AG10803 (cell line): ENCODE measurements at places on chromosomes 3 and 15.

DNA sequence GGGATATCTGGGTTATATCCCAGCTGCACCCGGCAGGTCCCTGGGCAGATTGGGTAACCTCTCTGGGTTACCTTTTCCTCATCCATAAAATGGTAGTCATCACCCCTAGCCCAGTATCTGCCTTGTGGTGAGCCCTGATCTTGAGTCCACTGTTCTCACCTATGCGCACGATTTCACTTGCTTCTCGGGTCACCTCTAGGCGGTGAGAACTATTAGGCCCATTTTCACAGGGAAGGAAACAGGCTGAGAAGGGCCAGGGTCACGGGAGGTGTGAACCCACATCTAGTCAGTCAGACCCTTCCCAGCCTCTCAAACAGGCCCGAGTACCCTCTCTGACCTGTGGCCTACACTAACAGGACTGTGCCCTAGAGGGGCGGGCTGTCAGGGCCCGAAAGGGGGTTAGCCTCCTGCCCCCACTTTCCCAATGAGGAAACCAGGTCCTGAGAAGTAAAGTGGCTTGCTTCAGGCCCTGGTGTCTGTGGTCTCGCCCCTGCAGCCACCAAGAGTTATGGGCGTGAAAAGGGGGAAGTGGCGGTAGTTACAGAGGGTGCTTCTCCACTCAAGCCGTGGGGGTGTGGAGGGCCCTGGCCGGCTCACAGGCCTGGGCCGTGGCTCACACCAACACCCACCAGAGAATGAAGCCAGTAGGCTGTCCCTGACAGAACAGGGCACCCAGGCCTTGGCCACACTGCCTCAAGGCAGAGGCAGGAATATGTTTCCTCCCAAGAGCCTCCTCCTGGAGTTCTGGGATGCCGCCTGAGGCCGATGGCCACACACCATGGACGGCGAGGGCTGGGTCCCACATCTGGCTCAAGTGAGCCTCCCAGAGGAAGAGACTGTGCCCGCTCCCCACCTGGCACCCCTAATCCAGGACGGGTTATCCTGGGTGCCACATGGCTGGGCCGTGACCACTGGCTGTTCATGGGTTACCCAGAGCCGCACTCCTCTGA lies 19.5 kb downstream of the PSTPIP1 start:
- DNase-seq, result no peak

GRCh38 chr3:30331519-30331918 lies 274.9 kb upstream of the TGFBR2 start:
- no peak for DNase-seq

- DNase-seq, result peak; percentile 92
Observed at GRCh38 chr15:70324001-70324974, 226.6 kb upstream of the TLE3 start.

DNA sequence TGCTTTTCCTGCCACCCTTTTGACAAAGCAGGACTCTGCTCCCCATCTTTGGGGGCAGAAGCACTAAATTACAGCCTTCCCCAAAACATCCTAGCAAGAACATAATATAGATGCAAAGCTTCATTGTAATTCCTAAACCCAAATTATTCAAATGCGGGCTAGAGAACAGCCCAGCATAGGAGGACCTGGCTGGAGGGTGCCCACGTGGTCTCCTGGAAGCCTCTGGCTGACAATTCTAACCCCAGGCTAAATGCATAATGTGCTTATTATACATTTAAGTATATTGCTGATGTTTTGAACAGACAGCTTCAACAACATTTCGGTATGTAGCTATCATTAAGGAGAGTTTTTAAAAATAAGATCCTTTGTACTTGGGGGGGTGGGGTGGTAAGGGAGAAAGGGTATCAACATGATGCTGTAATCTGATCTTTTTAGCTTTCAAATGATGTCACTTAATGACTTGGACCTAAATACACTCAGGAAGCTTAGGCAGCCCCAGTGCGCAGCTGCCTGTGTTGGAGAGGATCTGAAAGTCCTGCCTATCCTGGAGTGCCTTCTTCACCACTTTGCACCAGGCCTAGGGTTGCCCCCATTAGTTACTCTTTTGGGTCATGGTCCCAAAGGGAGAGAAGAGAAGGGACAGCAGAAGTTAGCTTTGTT lies 57.2 kb upstream of the USP3 start:
- no peak for DNase-seq

- DNase-seq, result peak; percentile 77
Observed at GRCh38 chr3:194574639-194575483, 58.4 kb downstream of the TMEM44 start.

- peak; percentile 22 for DNase-seq
Observed at GRCh38 chr3:69085168-69085832, 563 bp downstream of the ARL6IP5 start.

DNA sequence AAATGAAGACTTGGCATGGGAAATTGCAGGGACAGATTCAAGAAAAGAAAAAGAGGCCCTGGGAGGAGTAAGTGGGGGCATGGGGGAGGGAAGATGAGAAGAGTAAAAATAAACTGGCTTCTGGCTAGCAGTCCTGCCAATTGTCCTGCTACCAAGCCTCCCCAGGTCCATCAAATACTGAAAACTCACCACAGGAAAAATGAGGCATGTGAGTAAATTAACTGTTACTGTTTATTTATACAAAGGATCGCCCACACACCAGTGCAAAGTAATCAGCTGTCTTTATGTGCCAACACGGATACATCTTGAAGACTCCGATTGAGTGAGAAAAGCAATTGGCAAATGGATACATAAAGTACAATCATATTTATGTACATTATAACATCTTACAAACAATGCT lies 10.7 kb upstream of the KLHL25 start:
- no peak for DNase-seq

GRCh38 chr3:20055842-20056241 lies 15.6 kb downstream of the KAT2B start:
- DNase-seq, result no peak

GRCh38 chr3:6679510-6679909 lies 181.4 kb upstream of the GRM7 start:
- DNase-seq, result no peak

DNA sequence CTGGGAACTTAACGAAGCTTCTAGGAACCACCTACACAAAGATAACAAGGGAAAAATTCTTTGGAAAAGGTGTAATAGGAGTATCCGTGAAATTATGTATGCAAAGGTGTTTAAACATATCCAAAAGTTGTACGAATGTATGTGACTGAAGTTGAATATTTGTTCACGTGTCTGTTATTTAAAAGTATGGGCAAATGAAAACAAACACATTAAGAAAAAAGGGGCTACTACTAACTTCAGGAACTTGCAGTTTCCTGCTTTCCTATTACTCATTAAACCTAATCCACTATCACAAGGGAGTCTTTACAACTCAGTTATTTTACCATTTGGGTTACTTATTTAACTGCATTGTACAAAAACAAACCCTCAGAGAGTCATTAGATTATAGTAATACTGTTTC lies 33.9 kb upstream of the GRAMD1C start:
- no peak for DNase-seq

- DNase-seq, result peak; percentile 27
Observed at GRCh38 chr3:143601723-143602484, 246.4 kb downstream of the SLC9A9 start.

- DNase-seq, result peak; percentile 100
Observed at GRCh38 chr15:51223771-51224229, 114.6 kb downstream of the CYP19A1 start.

GRCh38 chr3:37453393-37454389 lies 279.3 kb upstream of the LRRFIP2 start:
- DNase-seq, result no peak

GRCh38 chr3:53195602-53196574 lies 34.9 kb downstream of the PRKCD start:
- peak; percentile 24 for DNase-seq

DNA sequence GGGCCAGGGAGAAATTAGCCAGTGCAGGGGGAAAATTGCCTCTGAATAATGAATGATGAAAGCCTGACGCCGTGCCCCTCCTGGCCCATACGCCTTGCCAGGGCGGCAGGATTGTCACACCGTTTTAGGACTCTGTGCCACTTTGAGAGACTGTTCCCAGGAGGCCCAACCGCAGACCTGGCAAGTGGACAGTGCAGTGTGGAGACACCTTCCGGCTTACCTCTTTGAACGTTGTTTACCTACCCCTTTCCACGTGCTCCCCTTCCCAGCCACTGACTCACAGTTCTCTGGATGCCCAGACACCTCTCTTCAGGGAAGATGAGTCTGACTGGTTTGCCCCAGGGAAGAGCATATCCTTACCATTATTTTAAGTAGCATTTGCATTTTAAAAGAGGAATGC lies 84.0 kb upstream of the PXYLP1 start:
- DNase-seq, result no peak

GRCh38 chr3:179801263-179801662 lies 148.4 kb downstream of the USP13 start:
- peak; percentile 98 for DNase-seq

GRCh38 chr3:142614059-142614626 lies 17.9 kb downstream of the PLS1 start:
- no peak for DNase-seq

GRCh38 chr15:99436542-99437314 lies 129.1 kb upstream of the MEF2A start:
- no peak for DNase-seq

DNA sequence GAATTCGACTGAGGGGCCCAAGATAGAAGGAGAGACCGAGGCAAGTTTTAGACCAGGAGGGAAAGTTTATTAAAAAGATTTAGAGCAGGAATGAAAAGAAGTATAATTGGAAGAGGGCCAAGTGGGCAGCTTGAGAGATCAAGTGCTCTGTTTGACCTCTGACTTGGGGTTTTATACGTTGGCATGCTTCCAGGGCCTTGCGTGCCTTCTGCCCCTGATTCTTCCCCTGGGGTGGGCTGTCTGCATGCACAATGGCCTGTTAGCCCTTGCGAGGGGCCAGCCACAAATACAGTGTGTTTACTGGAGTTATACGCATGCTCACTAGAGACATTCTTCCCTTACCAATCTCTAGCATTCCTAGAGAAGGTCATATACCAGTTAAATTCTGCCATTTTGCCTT lies 70.7 kb upstream of the LARS2 start:
- DNase-seq, result no peak

- DNase-seq, result peak; percentile 48
Observed at GRCh38 chr15:86863226-86863915, 783.7 kb downstream of the AGBL1 start.

DNA sequence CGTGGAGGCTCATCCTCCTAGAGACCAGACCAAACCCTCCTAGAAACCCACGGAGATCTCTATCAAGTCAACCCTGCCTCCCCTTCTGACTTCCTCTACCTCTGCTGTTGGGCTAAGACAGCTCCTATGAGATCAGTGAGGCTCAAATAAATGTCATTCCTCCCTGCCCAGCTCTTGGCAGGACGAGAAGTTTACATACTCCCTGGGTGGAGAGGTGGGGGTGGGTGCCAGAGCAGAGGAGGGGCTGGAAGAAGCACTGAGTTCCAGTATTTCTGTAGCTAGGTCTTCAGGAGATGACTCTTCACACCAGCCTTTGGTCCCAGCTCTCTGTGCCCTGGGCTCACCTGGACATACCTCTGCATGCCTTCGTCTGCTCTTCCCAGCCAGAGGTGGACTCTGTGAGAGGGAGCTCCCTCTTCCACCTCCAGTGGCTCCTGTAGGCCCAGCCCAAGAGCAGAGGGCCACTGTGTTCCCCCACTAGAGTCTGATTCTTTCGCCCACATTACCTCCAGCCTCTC lies 42.4 kb upstream of the TLE3 start:
- no peak for DNase-seq

GRCh38 chr3:122502941-122503340 lies 11.8 kb downstream of the KPNA1 start:
- DNase-seq, result no peak

- no peak for DNase-seq
Observed at GRCh38 chr15:67017311-67017710, 48.1 kb upstream of the SMAD3 start.

- DNase-seq, result peak; percentile 61
Observed at GRCh38 chr3:197256836-197257444, 41.5 kb downstream of the DLG1 start.

DNA sequence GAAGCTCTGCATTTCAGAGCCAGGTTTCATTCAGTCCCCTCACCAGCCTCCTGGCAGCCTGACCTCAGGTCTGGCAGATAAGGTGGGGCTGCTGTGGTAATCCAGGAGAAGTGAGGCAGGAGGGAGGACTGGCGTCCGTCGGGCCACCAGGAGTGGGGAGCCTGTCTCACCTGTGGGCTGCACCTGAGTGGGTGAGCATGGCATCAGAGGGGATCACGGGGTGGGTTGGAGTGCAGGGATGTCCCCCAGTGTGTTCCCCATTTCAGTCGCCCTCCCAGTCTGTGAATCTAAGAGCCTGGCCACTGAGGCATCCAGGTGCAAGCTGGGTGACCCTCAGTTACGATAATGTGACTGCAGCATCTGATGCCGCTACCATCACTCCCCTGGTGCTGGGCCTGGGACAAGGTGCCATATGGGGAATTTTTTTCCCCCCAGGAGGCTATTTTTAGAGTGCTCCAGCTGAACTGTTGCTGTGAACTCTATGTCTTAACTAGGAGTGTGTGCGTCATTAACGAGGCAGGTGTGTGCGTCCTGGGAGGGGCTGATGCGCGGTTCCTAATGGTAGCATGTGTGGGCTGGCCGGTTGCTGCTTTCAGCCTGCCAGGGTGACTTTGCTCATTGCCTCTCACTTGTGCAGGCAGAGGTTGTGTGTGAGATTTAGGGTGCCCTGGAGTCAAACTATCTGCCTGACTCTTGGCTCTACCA lies 165.2 kb downstream of the SLCO3A1 start:
- no peak for DNase-seq

GRCh38 chr3:180755556-180755955 lies 76.3 kb upstream of the CCDC39 start:
- DNase-seq, result no peak

- no peak for DNase-seq
Observed at GRCh38 chr15:35197306-35197705, 112.2 kb upstream of the NANOGP8 start.

DNA sequence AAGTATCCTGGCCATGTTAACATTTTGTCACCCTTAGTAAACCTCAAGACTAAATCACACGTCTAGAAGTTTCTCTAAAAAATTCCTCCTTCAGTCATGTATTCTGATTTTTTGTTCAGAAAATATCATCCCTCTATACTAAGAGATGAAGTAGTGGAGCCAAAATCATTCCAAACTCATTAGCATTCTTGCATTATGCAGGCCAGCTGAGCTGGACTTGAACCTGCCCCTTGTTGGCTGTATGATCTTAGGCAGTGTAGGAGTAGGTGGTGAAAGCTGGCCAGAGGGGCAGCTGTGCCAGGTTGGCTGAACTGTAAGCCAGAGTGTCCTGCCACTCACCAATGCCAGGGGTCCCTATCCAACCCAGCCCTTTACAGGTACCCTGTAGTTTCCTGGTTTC lies 69.1 kb downstream of the CDAN1 start:
- no peak for DNase-seq

DNA sequence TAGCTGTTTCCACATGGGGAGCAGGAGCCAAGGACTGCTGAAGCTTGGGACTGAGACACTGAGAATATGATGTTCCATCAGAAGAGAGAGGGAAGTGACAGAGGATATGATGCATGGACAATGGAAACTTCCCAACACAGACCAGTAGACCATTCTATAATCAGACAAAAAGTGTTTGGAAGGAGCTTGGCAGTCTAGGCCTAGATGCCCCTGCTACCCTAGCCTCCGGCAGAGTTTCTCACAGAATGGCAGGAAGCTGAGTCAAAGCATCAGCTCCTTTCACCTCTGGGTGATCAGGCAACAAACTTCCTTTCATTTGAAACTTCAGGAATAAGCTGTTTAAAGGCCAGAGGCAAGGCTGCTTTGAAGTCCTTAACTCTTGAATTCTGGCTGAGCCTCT lies 222.0 kb downstream of the NEK10 start:
- DNase-seq, result no peak

- DNase-seq, result no peak
Observed at GRCh38 chr3:95399585-95399984, 1336.7 kb downstream of the NSUN3 start.

GRCh38 chr3:133573629-133574194 lies at the start of gene CDV3:
TSS of gene CDV3 (plus strand) at chr3:133573686. CDS start at chr3:133574045, 359 bp downstream.
- no peak for DNase-seq

- DNase-seq, result no peak
Observed at GRCh38 chr15:78133801-78134200, 2.6 kb upstream of the CIB2 start.
